ENCODE measurements at places on chromosomes 6 and 20. TPM values are rescaled to one million over a fixed set of nuclear protein-coding genes. Genes with fewer than 3 reads are reported as not detected.

PACRG gene
- total RNA-seq = 3.1 TPM

ADGB gene
- total RNA-seq = not detected

NT5DC1 gene
- 28.3 TPM for total RNA-seq

PGBD1 gene
- total RNA-seq = 0.60 TPM

BHLHE23 gene
- total RNA-seq = not detected

DEFB132 gene
- total RNA-seq = not detected

RFX6 gene
- total RNA-seq = 1.1 TPM

DACT2 gene
- total RNA-seq = 3.0 TPM

KCNS1 gene
- 0.04 TPM for total RNA-seq

HLA-DMB gene
- total RNA-seq = 1.9 TPM

DNA sequence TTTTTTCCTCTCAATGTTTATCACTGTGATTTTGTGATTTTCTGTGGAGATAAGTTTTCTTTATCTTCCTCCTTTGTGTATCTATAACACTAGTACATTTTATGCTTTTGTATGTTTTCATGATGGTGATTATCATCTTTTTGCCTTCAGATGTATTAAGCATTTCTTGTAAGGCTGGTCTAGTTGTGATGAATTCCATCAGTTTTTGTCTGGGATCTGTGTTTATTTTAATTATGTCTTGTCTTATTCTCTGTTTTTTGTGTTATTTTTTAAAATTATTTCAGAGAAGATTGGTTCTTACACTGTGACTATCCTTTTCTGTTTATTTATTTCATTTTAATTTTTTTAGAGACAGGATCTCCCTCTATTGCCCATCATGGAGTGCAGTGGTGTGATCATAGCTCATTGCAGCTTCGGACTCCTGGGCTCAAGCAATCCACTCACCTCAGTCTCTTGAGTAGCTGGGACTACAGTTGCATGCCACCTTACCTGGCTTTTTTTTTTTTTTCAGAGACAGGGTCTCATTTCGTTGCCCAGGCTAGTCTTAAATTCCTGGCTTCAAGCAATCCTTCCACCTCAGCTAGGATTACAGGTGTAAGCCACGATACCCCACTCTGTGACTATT lies 187.4 kb downstream of the SLC16A10 start:
- H3K4me3 ChIP-seq = no peak overlapping the region
- no peak for DNase-seq
- H3K4me1 ChIP-seq = no peaks in the 10 kb centered on the region
- H3K36me3 ChIP-seq = peaks cover 6% of the 10 kb centered on the region

DNA sequence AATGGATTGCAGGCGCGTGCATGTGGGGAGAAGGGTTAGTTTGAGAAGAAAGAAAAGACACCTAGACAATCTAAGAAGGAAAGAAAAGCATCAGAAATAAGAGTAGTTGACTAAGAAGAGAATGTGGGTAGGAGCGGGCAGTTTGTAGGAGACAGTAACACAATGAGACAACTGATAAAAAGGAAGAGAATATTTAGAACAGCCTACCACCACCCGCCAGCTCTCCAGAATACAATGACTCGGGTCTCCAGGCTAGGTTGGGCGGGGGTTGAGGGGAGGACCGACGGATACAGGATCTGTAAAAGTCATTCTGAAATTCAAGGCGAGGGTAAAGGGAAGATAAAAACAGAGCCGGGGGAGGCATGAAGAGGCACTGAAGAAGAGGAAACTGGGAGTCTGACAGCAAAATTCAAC lies 712 bp downstream of the ABHD16A start:
- H3K4me3 ChIP-seq = peak overlapping the region; percentile 88
- no peaks in the 10 kb centered on the region for H3K27me3 ChIP-seq
- H3K27ac ChIP-seq = peak overlapping the region; percentile 89
- peaks cover 10% of the 10 kb centered on the region for H3K4me1 ChIP-seq
- H3K36me3 ChIP-seq = no peaks in the 10 kb centered on the region
- no peak for DNase-seq

DNA sequence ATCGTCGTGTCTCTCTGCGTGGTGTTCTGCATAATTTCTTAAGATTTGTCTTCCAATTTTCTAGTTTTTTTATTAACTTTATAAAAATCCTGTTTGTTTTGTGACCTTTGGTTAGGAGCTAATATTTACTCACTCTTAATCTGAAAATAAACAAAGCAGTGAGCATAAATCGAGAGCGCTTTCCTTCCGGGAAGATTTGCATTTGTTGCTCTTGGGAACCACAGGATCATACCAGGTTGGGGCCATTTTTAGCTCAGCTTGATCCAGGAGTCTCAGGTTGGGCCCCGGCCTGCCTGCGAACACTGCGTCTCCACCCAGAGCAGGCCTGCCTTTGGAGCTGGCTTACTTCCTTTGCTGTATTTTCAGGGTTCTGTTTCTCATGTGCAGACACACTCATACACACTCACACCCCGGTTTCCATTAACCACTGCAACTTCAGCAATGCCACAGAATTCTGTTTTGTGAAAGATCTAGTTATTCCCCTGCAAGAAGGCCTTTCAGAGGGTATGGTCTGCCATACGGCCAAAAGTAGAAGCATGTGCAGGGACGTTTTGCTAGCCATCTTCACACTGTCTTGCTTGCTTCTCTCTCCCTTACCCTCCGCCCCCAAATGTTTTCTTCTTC lies 17.3 kb downstream of the BPHL start:
- H3K27ac ChIP-seq = peak overlapping the region; percentile 88
- no peak for DNase-seq
- H3K27me3 ChIP-seq = no peaks in the 10 kb centered on the region
- H3K4me3 ChIP-seq = no peak overlapping the region
- H3K36me3 ChIP-seq = no peaks in the 10 kb centered on the region
- peaks cover 34% of the 10 kb centered on the region for H3K4me1 ChIP-seq

DNA sequence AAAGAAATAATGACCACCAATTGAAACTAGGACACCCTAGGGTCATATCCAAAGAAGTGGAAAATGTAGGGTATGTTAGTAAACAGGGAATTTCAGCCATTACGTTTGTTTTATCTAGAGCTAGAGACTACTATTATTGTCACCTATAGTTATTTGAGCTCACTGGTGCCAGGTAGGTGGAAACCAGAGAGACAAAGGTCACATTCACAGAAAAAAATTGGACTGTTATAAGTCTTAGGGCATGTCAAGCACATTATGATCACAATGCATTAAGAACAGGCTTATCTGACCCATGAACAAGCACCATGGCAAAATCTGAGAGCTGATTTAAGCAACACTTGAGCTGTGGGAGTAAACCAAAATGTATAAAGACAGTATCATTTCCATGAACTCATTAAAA lies 530.1 kb upstream of the CITED2 start:
- no peaks in the 10 kb centered on the region for H3K27me3 ChIP-seq
- DNase-seq = no peak
- H3K36me3 ChIP-seq = no peaks in the 10 kb centered on the region
- no peak overlapping the region for H3K4me3 ChIP-seq
- no peak overlapping the region for H3K27ac ChIP-seq

DNA sequence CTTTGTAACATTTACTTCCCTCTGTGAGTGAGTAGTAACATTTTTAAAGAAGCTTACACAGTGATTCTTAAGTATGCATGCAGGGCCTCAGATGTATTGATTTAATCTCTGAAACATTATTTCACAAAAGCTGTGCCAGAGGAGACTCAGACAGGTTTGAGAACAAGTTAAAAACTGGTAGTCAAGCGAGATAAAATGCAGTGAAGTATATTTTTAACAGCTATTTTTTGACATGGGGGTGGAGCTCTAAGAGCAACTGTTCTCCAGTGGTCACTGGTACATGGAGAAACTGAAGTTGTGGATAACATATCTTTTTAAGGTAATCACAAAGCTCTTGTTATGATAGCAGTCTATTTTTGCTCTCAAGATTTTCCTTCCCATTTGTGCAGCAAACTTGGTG lies 20.4 kb downstream of the DSTN start:
- peaks cover 76% of the 10 kb centered on the region for H3K4me1 ChIP-seq
- no peaks in the 10 kb centered on the region for H3K36me3 ChIP-seq
- DNase-seq = no peak
- H3K27me3 ChIP-seq = no peaks in the 10 kb centered on the region
- H3K4me3 ChIP-seq = no peak overlapping the region
- H3K27ac ChIP-seq = no peak overlapping the region

DNA sequence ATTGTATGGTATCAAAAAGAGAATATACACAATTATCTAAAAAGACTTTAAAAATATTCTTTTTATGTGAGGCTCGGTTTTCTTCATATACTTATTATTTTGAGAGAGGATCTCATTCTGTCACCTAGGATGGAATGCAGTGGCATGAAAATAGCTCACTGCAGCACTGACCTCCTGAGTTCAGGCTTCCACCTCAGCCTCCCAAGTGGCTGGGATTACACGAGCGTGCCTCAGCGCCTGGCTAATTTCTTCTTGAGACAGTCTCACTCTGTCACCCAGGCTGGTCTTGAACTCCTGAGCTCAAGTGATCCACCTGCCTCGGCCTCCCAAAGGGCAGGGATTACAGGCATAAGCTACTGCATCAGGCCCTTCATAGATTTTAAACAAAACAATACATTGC lies 10.7 kb downstream of the DEK start:
- no peaks in the 10 kb centered on the region for H3K4me1 ChIP-seq
- peaks cover 18% of the 10 kb centered on the region for H3K36me3 ChIP-seq
- no peak overlapping the region for H3K27ac ChIP-seq
- no peak overlapping the region for H3K4me3 ChIP-seq
- no peak for DNase-seq
- no peaks in the 10 kb centered on the region for H3K27me3 ChIP-seq

DNA sequence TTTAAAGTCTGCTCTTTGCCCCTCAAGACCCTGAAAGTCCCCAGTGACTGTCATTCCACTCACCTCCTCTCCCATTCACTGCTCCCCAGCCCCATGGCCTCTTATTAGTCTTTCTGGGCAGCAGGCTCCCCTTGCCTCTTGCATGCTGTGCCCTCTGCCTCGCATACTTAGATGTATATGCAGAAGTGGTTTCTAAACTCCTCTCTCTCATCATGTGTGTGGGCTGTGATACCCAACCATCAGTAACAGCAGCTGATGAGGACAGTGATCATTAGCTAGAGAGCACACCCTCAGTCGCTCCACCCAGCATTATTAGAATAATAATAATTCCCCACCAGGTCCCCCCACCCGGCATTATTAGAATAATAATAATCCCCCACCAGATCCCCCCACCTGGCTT lies 14.5 kb downstream of the PKIG start:
- H3K4me3 ChIP-seq = no peak overlapping the region
- no peaks in the 10 kb centered on the region for H3K27me3 ChIP-seq
- H3K36me3 ChIP-seq = no peaks in the 10 kb centered on the region

- no peaks in the 10 kb centered on the region for H3K4me1 ChIP-seq
- no peaks in the 10 kb centered on the region for H3K27me3 ChIP-seq
- no peak overlapping the region for H3K4me3 ChIP-seq
- no peak overlapping the region for H3K27ac ChIP-seq
- DNase-seq = no peak
Observed at GRCh38 chr6:25921525-25922203, 8.8 kb downstream of the SLC17A2 start.

GRCh38 chr6:128135325-128135724 lies 234.5 kb upstream of the THEMIS start:
- H3K4me3 ChIP-seq = no peak overlapping the region
- DNase-seq = no peak
- H3K27ac ChIP-seq = no peak overlapping the region
- H3K4me1 ChIP-seq = no peaks in the 10 kb centered on the region

GRCh38 chr20:50704971-50705370 lies 13.6 kb upstream of the RIPOR3 start:
- no peak for DNase-seq
- H3K36me3 ChIP-seq = no peaks in the 10 kb centered on the region
- no peaks in the 10 kb centered on the region for H3K27me3 ChIP-seq
- H3K27ac ChIP-seq = no peak overlapping the region

DNA sequence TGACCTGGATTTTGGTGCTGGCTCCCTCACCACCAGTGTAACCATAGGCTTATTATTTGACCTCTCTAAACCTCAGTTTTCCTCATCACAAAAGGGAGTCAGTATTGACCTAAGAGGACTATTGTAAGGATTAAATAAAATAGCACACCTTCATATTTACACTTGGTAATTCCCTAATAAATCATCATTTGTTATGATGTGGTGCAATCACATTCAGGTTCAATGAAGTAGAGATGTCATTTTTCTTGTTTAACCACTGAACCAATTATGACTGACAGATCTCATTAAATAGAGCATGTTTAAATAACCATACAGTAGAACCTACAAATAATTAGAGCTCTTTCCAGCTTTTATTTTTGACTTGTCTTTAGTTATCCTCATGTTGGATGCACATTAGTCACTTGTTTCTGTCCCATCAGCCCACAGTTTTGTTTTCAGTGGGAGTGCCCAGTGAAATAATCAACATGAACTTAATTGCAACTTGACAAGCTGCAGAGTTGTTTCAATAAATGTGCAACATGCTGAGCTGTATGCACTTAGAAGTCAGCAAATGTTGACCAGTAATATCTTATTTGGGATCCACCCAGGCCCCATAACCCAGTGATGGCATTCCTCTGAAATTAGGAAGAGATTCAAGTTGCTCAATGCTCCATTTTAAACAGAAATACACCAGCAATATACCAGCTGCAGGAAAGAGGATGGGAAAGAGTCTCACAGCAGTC lies 451.7 kb upstream of the MARCKS start:
- no peak for DNase-seq
- H3K4me3 ChIP-seq = no peak overlapping the region
- H3K36me3 ChIP-seq = no peaks in the 10 kb centered on the region
- H3K27me3 ChIP-seq = no peaks in the 10 kb centered on the region
- peaks cover 12% of the 10 kb centered on the region for H3K4me1 ChIP-seq
- no peak overlapping the region for H3K27ac ChIP-seq

DNA sequence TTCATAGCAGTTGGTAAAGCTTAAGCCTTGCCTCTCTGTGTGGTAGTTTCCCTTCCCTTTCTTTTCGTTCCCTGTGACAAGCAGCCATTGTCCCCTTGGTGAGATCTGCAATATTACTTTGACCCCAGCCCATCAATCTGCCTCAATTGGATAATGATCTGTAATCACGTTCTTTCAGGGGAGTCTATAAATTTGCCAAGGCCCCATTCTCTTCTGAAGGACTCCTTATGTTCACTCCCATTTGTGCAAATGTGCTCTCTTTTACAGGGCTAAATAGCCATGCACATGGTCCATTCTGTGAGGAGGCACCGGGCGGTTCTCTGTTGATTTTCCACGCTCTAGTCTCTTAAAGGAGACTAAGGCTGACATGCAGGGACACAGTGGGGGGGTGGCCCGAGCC lies 660.4 kb upstream of the SLC35B3 start:
- no peaks in the 10 kb centered on the region for H3K4me1 ChIP-seq
- no peaks in the 10 kb centered on the region for H3K27me3 ChIP-seq
- no peak overlapping the region for H3K4me3 ChIP-seq

DNA sequence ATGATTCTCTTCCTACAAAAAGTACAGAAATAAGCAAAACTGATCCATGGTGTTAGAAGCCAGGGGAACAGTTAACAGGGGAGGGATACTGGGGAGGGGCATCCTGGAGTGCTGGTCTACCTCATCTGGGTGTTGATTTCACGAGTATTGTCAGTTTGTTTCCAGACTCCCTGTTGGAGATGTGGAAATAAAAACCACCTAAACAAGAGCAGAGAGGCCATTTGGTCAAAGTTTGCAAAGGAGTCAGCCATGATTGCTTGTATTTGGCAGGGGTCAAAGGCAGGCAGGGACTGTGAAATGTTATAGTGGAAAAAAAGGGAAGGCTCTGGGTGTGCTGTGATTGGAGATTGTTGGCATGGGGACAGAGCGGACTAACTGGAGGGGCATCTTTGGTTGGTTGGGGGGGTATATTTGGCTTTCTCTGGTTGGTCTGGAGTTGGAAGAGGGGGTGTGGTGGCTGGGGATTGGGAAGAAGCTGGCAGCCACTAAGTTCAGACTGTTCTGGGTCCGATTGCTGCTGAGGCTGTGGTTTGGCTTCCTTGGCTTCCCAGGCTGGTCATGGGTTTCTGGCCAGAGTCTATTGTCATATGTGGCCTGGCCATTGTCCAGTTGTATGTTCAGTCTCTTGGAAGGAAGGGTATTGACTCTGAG lies 14.9 kb upstream of the PANK2 start:
- H3K27ac ChIP-seq = no peak overlapping the region
- no peaks in the 10 kb centered on the region for H3K27me3 ChIP-seq
- H3K4me3 ChIP-seq = no peak overlapping the region
- H3K36me3 ChIP-seq = no peaks in the 10 kb centered on the region

Data from pancreas (tissue), 10 donors.